ENCODE measurements at places on chromosomes 11 and 22. TPM values are rescaled to one million over a fixed set of nuclear protein-coding genes. Genes with fewer than 3 reads are reported as not detected.

Gene CST6
- total RNA-seq, result not detected

Gene HMGXB4
- total RNA-seq, result 29.3 TPM

Gene PHLDA2
- 0.41 TPM for total RNA-seq

Gene KRTAP5-11
- total RNA-seq, result not detected

Gene PHOX2A
- total RNA-seq, result not detected
